Left renal cortex interstitium (tissue), 4 donors: ENCODE measurements at places on chromosomes 7 and 10.

GRCh38 chr10:104318326-104318725, 19.9 kb downstream of the ITPRIP start:
- no peak for DNase-seq

DNA sequence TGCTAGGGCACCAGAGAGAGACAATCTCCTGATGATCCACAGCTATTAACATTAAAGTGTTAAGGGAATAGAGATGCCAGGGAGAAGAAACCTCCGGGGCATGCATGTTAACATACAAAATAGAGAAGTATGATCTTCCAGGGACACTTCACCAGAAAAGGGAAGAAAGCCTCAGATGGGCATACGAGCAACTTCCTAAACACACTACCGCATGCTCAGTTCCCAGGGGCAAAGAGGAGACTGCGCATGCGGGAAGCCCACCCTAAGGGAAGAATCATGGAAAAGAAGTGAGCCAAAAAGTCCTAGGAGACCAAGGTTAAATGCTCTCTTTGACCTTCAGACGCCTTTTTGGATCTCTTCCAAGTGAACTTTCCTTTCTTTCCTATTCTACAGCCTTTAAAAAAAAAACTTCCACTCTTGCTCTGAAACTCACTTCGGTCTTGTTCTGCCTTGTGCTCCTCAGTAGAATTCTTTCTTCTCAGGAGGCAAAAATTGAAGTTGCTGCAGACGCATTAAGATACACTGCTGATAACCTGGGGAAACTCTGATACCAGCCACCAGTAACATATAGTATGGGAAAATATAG, 1211.3 kb downstream of the REEP3 start:
- no peak for DNase-seq

DNA sequence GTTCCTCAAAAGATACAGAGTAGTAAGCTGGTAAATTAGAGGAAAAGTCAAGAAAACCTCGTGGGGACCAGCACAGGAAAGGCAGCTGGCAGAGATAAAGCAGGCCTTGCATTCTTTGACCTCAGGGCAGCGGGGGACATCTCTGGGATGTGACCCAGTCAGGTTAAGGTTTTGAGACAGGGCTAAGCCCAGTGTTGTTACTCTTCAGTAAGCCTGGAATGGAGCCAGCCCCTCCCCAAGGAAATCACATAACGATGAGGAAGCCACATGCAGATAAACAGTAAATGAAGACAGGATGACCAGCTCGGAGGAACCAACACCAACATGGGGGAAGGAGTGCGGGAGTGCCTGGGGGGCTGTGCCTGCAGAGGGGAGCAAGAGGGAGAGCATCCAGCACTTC, 99.6 kb downstream of the JAZF1 start:
- DNase-seq, result no peak

GRCh38 chr10:22321156-22321923, 441 bp downstream of the BMI1 start:
- DNase-seq, result no peak

DNA sequence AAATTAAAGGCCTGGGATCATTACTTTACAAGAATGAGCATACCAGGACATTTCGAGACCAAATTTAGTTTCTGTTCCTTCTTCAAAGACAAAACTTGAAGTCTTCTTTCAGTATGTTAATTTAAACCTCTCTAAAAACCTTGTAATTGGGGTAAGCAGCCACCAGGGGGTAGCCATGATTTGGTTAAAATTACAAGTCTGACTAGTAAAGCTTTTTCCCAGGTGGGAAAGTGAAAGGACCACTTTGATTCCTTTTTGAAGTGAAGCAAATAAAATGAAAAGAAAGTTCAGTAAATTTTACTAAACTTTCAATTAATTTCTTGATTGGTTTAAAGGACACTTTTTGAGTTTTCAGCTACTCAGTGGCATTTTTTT, 294.3 kb downstream of the BBS9 start:
- DNase-seq, result no peak

DNA sequence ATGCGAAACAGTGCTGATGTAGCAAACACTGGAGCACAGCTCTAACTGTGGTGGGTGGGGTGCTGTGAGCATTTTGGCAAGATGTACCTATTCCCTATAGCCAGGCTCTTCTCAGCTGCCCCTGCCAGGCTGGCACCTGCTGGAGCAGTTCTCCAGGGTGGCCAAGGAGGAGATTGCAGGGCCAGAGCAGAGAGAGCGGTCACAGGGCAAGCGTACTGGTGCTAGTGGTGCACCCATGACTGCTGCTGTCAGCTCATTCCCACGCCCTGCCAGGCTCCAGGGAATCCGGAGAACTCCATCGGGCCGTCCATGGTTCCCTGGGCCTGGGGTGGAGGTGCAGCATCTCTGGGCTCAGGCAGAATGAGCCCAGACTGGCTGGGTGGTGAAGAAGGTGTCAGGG, 2.1 kb downstream of the COL13A1 start:
- no peak for DNase-seq

DNA sequence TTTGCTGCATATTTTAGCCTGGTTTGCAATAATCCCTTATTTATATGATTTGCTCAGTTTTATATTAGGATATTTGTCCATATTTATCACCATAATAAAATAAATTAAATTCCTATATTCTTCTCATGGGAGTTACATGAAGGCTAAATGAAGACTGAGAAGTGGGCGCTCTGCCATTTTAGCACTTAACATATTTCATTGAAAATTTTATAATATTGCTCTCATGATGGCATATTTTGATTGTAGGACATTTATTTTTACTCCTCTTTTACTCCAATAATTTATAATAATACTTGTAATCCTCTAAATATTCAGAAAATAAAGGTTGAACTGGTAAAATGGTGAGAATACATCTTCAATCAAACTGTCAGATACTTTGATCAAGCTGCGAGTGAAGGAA, 99.8 kb upstream of the SEMA3A start:
- DNase-seq, result no peak

DNA sequence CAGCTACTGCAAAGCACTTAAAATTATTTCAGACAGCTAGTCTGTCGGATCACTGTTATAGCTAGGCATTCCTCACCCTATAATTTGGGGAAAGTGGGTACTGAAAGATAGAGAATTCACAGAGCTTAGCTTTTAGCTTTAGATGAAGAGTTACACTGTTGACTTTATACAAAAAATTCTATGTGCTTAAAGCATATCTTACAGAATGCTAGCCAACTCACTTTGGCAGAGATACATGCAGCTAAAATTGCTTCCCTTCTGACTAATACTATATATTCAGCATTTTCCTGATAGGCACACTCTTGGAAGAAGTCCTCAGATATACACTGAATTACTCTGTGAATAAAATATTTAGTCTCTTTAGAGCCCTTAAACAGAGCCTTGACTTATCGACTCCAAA, 353.5 kb upstream of the STEAP1 start:
- DNase-seq, result no peak

- DNase-seq, result no peak
Measured at GRCh38 chr10:97964748-97965147, 65.7 kb downstream of the CRTAC1 start.

DNA sequence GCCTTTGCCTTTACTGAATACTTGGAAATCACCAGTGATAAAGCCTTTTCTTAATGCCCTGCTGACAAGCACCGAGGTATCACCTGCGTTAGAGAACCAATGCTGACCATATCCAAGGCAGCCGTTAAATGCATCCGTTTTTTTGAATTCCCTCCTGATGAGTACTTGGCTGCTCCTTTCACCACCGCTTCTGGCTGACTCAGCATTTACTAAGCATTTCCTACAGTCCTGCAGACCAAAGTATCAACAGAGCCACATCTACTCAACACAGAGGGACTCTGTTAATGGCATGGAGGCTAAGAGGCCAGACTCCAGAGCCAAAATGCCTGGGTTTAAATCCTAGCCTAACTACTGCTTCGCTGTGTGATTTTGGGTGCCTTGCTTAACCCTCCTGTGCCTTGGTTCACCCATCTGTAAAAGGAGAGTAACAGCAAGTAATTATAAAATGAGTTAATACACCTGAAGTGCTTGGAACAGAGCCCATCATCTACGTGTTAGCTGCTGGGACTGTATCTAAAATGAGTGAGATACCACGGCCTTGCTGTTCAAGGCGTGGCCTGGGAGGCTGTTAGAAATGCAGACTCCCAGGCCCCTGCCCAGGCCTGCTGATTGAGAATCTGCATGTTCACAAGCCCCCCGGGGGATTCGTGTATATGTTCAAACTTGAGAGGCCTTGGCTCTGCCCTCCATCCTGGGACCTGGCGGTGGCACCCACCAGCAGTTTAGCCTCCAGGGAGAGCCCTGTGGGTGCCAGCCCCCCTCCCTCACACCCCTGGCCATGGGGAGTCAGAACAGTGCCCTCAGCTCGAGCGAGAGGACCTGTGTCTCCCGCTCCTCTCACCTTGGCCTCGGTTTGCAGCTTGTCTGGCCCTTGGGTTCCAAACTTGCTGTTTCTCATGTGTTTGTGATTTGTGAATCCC, 30.8 kb upstream of the EFCAB10 start:
- no peak for DNase-seq

DNA sequence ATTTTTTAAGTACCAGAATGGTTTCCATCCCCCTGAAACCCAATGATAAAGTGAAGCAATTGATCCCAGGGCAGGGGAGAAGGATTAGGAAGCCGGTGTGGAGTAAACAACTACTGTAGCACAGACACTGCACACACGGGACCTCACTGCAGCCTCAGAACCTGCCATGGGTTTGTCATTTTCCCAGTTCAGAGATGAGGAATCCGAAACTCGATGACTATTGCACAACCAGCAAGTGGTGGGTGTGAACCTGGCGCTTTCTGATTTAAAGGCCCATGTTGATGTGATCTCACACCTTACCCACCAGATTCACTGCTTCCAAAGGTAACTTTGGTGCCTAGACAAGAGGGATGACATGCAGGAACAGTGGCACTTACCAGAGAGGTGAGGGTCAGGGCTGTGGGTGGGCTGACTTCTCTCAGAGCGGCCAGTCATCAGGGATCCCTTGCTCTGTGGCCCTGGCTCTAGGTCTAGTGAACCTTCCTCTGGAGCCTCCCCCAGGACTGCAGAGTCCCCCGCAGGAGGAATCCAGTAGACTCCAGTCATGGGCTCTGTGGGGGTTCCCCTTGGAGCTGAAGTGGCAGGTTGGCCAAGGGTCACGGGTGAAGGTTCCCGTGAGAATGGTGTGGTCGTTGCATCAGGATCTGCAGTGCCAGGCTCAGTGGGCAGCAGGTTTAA, 62.8 kb downstream of the PKD1L1 start:
- DNase-seq, result no peak

- DNase-seq, result no peak
Measured at GRCh38 chr10:129398711-129399141, 68.3 kb upstream of the MGMT start.

DNA sequence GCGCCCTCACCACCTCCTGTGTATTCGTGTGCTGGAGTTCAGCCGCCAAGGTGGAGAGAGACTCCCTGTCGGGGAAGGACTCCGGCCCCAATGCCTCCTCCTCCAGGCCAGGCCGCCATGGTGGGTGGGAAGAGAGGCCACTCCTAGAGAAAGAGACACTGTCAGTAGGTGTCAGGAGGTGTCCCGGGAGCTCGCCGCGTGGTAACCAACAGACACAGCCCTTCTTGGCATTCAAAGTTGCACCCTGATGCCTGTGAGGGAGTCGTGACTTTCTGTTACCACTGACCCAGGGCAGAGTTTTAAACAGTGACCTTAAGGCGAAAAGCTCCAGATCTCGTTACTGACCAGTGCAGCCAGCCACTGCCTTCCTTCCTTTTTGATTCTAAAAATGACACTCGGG, 155.2 kb downstream of the CUX1 start:
- no peak for DNase-seq

DNA sequence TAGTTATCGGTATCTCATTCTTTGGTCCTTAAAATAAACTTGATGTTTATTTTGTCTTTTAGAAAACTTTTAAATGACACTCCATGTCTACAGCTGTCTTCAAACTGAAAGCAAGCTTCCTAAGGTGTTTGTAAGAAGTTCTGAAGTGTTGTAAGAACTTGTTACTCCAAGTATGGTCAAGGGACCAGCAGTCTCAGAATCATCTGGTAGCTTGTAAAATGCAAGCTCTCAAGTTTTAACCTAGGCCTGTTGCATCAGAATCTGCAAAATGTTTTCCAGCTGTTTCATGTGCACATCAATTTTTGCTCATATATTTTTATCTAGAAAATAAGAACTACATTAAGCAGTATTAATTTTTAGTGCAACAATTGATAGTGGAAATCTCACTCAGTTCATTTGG, 104.1 kb downstream of the THSD7A start:
- no peak for DNase-seq

GRCh38 chr10:133439517-133440461, 14.0 kb upstream of the SCART1 start:
- no peak for DNase-seq

DNA sequence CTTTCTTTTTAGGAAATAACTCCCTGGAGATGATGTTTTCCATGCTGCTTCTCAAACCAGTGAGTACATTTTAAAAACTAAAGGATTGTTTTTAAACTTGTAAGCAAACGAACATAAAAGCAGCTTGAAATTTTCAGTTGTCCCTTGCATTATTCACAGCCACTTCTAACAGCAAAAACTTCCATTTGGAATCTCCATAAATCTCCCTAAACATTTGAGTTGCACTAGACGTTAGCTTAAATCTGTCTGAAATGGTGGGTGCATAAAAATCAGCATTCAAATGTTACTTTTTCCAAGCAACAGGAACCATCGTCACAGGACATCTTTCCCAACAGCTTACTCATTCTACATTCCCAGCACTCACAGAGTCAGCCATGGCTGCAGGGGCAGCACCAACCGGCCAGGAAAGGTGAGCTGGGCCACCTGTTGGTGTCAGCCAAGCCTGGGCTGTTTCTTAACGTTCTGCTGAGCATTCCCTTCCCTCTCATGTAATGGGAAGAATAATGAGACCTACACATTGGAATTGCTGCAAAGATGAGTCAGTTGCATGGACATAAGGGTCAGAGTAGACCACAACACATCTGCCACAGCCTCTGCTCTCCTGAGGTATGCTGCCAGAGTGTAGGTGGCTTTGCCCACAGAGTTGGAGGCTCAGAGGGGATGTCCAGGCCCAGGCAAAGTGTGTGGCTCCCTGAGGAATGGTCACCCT, 163.2 kb downstream of the TNS3 start:
- no peak for DNase-seq

- DNase-seq, result no peak
Measured at GRCh38 chr10:100723180-100723579, 22.2 kb upstream of the PAX2 start.

GRCh38 chr7:44273681-44274622, 51.4 kb downstream of the CAMK2B start:
- DNase-seq, result no peak

DNA sequence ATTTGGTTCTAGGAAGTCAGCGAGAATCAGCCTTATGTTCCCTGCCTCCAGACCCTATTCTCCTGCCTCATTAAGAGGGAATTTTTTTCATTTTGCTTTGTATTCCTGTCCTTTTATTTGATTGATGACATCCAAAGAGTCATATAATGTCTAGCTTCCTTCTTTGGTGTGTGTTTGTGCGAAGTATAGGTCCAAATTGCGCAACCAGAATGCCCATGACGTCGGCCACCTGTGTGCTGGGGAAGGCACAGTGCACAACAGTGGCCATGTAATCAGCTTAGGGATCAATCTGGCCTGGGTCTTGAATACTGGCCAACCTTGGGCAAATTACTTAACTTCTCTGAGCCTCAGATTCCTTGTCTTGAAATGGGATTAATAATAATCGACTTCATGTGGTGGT, 206.2 kb downstream of the VTI1A start:
- DNase-seq, result no peak
